Activated CD4-positive, alpha-beta memory T cell treated with anti-CD3 and anti-CD28 coated beads, Interleukin-2, amount 10 ng/mL, durations not matched to agents 7 days and 5 days (primary cell): ENCODE measurements at places on chromosomes 11 and 22.

GRCh38 chr11:129733384-129733783, 82.3 kb upstream of the TMEM45B start:
- no peak for DNase-seq

DNA sequence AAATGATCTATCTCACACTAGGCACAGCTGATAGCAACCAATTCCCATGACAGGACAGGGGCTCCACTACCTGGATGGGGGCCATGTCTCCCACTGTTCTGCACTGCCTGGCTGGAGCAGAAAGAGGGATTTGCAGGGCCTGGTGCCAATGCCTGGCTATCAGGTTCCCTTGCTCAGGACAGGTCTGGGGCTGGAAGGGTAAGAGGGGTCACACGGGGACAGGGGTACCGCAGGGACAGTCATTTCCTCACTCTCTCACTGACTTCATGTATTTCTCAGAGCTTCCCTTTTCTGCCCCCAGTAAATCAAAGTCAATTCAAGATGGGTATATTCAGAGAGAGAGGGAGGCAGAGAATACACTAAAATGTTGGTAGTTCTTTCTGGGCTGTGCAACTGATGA, 119.1 kb upstream of the CSNK2A3 start:
- DNase-seq = no peak

DNA sequence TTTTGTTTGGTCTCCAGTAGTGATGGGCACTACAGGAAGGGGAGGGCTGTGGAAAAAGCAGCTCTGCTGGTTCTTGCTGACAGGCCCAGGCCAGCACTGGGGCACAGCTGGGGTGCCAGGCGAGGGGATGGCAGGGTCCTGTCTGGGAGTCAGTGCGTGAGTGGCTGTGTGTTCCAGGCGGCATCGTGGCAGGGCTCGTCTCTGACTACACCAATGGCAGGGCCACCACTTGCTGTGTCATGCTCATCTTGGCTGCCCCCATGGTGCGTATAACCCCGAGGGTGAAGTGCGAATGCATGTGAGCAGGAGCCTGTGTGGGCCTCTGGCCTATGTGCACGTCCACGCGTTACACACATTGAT, 20.9 kb downstream of the SLC37A2 start:
- no peak for DNase-seq

DNA sequence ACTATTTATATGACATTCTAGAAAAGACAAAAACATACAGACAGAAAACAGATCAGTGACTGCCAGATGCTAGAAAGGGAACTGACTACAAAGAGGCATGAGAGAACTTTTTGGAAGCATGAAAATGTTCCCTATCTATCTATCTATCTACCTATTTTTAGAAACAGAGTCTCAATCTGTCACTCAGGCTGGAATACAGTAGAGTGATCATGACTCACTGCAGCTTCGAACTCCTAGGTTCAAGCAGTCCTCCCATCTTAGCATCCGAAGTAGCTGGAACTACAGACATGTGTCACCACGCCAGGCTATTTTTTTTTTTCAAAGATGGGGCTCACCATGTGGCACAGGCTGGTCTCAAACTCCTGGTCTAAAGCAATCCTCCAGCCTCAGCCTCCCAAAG, 6.9 kb downstream of the SBF2 start:
- DNase-seq = no peak

DNA sequence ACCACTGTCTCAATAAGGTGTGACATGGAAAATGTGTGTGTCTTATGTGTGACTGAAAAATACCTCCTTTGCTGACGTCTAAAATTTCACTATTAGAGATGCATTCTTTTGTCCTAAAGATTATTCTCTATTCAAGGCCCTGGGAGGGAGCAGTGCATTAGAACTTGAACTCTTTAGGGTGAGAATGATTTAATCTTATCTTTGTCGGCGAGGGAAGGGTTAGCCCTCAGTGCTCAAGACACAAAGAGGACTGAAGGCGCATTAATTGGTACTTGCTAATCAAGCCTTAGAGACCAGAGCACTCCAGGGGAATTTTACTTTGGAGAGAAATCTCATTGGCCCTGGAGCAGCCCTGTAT, 29.8 kb upstream of the PLET1 start:
- no peak for DNase-seq

DNA sequence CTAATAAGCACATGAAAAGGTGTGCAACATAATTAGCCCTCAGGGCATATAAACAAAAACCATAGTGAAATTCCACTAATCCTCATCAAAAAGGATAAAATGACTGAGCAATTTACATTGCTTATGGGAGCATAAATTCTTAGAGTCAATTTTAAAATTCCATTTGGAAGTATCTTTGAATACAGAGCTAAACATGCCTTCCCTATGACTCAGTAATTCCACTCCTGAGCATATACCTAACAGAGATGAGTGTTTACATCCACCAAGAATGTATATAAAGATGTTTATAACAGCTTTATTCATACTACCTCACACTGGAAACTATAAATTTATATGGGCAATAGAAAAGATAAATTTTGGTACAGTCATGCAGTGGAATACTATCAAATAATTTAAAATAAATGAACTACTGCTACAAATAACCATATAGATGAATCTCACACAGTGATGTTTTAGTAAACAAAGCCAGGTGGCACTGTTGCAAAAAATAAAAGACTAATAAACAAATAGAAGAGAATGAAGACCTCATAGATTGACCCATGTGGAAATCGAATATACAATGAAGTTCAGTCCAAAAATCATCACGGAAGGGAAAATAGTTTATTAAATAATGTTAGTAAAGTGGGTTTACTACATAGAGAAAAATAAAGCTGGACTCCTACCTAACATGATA, 8.2 kb upstream of the OR2D2 start:
- DNase-seq = no peak

- no peak for DNase-seq
Observed at GRCh38 chr11:69385832-69386427, 92.0 kb downstream of the MYEOV start.

DNA sequence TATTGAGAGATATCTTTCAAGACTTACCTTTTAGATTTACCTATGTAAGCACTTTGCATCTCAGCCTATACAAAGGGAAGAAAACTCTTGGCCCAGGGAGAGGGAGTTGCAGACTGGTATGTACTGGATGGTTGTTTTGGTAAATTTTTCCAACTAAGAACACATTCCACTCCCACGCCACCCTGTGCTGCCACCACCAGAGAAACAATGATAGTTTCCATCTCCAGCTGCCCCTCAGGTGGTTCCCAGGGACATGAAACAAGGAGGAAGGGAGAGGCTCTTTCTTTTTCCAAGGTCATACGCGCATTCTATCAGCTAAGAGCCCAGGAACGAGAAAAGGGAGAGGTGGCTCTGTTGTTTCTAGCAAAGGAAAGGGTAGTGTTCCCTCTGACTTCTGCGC, 34.4 kb downstream of the CCDC34 start:
- DNase-seq = no peak

GRCh38 chr11:75315439-75315805, 36.0 kb downstream of the ARRB1 start:
- no peak for DNase-seq

GRCh38 chr11:114314096-114314495, 17.9 kb downstream of the NNMT start:
- no peak for DNase-seq

DNA sequence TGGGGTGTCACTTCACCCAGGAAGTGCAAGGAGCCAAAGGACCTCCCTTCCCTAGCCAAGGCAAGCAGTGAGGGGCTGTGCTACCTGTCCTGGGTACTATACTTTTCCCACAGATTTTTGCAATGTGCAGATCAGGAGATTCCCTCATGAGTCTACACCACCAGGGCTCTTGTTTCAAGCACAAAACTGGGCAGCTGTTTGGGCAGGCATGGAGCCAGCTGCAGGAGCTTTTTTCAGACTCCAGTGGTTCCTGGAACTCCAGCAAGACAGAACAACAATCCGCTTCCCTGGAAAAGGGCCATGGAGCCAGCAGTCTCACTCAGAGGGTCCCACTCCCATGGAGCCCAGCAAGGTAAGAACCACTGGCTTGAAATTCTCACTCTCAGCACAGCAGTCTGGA, 1649.6 kb downstream of the LRRC4C start:
- DNase-seq = no peak

DNA sequence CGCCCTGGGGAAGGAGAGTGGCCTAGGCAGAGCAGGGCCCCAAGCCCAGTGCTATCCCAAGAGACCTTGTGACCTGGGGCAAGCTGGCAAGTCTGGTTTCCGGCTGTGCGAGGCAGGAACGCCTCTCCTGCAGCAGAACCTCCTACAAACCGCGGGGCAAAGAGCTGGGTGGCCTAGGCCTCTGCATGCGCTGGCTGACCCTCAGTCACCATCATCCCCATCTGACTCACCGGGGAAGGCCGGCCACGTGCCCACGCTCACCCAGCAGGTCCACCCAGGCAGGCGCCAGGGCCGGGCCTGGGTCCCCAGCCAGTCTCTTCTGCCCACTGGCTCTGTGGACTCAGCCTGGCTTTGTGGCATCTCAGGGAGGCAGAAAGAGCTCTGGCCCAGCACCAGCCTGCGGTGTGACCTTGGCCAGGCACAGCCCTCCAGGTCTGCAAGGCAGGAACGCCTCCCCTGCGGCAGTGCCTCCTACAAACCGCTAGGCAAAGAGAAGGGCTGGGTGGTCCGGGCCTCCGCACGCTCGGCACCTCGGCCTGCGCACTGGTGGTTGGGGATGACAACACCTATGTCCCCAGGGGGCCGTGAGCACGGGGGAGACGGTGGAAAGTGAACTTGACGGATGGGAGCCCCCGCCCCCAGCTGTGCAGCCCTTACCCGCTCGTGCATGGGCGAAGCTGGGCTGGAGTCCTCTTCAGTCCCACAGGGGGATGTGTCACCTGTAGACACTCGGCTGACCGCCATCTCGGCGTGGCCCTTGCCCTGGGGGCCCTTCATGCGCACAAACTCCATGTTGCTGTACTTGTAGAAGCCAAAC, 38.2 kb downstream of the KIAA0930 start:
- no peak for DNase-seq

DNA sequence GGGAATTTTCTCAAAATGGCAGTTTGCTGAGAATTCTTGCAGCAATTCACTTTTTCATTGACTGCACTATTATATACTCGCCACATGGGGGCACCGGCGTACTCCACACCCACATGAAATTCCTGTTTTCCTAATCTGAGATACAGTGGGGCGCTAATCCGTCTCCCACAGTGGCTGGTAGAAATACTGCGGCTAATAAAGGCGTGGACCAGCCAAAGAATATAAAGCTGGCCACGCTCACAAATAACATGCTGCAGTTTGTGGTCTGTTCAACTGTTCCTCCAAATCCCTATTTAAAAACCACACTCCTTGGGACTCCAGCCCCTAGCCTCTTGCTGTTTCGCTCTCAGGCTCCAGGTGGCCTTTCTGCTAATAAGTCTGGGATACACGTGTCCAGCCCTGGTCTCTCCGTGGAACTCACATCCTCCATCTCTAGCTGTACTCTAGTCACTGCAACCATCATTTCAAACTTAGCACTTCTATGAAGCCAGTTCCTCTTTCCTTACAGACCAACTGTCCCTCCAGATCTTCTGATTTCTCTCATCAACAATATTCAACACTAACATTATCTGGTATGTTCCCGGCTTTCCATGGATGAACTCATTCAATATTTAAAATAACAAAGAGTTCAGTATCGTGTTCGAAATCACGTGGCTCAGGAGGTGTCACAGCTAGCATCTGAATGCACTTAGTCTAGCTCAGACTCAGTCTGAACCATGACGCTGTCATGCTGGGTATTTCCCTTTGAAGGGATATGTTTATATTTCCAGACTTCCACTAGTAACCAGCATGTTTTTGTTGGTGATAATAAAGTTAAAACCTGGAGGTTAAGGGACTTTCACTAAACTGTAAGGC, 22.0 kb downstream of the TBRG1 start:
- peak; percentile 22 for DNase-seq

- DNase-seq = no peak
Observed at GRCh38 chr11:15747671-15748070, 608.7 kb downstream of the SOX6 start.

- no peak for DNase-seq
Observed at GRCh38 chr22:46830841-46831240, 68.4 kb downstream of the TBC1D22A start.

- DNase-seq = no peak
Observed at GRCh38 chr11:22780952-22781593, 48.5 kb downstream of the SVIP start.

- DNase-seq = no peak
Observed at GRCh38 chr11:56911312-56911711, 77.4 kb upstream of the OR5AK2 start.

DNA sequence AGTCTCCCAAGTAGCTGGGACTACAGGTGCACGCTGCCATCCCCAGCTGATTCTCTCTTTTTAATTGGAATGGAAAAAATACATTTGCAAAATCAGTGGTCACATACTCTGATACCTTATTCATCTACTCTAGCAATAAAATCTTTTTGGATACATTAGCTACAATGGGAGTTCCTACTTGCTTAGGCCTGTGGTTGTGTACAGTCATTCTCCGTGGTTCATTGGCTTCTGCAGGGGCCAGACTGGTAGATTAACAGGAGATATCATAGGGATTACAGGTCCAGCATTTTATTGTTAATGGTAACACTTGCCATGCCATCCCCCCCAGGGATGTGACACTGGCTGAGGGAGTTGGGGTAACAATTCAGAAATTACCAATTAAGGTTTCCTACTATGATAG, 140.0 kb downstream of the ADAMTS15 start:
- DNase-seq = no peak

- no peak for DNase-seq
Observed at GRCh38 chr11:85787809-85788760, 22.9 kb downstream of the SYTL2 start.

GRCh38 chr11:16804104-16804947, 65.9 kb downstream of the C11orf58 start:
- no peak for DNase-seq

GRCh38 chr11:83863272-83863671, 577.1 kb upstream of the CCDC90B start:
- no peak for DNase-seq

- DNase-seq = no peak
Observed at GRCh38 chr11:2825889-2826678, 59.5 kb downstream of the CDKN1C start.

DNA sequence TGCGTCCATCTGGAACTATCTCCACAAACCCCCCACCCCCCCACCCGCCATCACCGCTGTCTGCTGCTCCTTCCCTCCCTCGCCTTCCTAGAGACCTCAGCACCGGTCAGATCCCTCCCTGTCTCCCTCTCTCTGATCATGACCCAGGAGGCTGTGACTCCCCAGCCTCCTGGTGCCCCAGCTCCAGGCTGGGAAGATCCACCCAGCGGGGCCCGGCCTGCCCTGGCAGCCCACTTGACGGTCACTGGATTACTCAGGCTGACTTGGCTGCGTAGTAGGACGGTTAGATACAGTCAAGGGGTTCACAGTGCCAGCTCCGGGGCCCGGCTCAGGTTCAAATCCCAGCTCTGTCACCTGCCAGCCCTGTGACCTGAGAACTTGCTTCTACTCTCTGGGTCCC, 59.3 kb downstream of the ANO1 start:
- DNase-seq = no peak

DNA sequence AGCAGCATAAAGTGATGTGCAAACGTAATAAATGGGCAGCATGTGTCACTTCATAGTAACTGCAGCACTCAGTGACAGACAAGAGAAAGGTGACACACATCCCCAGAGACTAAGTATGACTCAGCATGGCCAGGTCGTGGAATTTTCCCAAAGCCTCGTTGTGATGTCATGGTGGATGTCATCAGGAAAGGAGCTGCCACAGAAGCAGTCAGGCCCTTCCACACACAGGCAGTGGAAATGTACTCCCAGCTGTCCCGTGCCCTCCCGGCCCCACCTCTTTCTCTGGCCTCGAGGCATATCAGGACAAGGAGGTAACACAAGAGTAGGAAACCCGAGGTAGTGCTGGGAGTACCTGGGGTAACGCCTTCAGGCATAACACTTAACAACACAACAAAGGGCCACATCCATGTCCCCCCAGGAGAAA, 8.1 kb downstream of the PC start:
- no peak for DNase-seq

- DNase-seq = no peak
Observed at GRCh38 chr22:17113600-17113999, 7.6 kb downstream of the TMEM121B start.
